ENCODE measurements at places on chromosomes 3 and 15.

GRCh38 chr15:83113881-83114674, 6.6 kb downstream of the TM6SF1 start:
- DNase-seq, result peak; percentile 22

GRCh38 chr3:179088306-179088705, 16.7 kb upstream of the ZMAT3 start:
- peak; percentile 13 for DNase-seq

DNA sequence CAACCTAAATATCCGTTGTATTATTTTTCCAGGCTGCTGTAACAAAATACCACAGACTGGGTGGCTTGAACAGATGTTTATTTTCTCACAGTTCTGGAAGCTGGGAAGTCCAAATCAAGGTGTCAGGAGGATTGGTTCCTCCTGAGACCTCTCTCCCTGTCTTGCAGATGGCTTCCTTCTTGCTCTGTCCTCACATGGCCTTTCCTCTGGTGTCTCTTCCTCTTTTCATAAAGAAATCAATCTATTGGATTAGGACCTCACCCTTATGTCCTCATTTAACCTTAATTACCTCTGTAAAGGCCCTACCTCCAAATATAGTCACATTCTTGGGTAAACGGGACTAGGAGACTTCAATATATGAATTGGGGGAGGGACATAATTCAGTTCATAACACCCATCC, 89.2 kb upstream of the PLCL2 start:
- peak; percentile 34 for DNase-seq

DNA sequence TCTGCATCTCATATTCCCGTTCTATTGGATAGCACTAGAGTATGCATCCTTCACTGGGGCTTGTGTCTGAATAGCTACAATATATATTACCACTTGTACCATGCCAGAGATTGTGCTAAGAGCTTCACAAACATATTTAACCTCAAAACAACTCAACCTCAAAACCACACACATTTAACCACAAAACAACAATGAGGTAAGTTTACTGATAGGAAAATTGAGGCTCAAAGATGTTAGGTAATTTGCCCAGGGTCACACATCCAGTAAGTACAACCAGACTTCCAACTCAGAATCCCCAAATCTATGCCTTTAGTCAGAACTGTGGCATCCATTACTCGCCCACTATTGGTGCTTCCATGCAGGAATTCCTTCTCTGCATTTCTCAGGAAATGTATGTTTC, 220.0 kb downstream of the FAM43A start:
- DNase-seq, result no peak

- DNase-seq, result no peak
Measured at GRCh38 chr15:92392462-92392861, 1.2 kb upstream of the ST8SIA2 start.

DNA sequence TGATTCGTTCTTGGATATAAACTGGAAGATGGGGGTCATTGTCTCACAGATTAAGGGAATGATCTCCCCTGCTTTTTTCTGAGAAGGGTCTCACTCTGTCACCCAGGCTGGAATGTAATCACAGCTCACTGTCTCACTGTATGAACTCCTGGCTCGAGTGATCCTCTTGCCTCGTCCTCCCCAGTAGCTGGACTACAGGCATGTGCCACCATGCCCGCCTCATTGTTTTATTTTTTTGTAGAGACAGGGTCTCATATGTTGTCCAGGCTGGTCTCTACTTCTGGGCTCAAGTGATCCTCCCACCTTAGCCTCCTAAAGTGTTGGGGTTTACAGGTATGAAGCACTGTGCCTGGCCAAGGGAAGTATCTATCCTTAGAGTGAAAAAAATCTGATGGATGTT, 5.4 kb downstream of the OXSR1 start:
- DNase-seq, result no peak

DNA sequence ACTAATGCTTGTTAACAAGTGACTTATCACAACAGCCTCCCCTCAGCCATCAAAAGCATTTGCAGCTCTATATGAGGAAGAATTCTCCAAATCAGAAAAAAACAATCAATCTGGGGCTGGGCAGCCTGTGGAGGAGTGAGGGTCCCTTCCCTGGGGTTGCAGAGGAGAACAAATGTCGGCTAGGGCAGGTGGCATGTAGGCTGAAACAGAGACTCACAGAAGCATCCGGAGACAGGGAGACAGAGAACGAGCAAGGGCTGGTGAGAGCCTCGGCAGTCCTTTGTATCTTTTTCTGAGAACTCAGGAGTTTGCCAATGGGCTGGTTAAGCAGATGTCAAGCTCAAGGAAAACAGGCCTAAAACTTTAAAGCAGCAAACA, 15.8 kb downstream of the ITGA11 start:
- no peak for DNase-seq

DNA sequence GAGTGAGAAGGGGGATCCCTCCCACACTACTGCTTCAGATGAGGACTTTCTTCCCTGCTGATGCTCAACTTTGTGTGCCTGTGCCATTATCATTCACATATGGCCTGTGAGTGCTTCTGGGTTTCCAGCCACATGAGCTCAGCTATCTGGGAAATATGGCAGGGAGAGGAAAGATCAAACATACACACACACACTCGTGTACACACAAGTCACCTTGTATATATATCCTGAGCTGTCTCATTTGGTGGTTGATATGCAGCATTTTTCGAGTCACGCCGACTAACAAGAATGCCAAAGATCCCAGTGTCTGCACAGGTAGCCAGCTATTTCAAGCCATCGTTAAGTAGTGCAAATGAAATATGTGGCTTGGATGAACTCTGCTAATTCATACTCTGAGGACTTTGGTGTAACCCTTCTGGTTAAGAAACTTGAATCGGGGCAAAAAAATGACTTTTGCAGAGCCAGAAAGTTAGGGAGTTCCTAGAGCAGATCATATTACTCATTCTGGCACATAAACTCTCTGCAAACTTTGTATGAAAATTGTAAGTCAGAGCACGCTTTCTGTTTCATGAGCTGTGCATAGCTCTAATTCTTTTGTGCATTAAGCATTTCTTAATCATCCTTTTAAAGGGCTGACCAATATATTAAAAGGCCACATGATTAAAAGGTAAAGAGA, 24.9 kb upstream of the WNT5A start:
- no peak for DNase-seq

DNA sequence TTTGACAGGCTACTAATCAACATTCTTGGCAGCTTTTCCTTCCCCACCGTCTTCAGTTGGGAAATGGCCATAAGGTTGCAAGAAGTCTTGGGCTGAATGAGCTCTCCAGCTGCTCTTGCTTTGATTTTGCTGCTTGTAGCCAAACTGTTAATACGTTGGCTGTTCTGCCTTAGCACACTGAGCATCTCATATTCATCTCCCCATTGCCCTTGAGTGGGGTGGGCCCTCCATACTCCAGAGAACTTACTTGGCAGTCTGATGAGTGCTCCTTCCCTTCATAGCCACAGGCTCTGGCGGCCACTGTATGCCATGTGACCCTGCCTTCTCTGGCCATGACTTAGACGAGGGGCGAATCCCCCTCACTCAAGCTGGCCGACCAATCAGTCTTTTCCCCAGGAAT, 25.8 kb upstream of the PAQR5 start:
- DNase-seq, result no peak

DNA sequence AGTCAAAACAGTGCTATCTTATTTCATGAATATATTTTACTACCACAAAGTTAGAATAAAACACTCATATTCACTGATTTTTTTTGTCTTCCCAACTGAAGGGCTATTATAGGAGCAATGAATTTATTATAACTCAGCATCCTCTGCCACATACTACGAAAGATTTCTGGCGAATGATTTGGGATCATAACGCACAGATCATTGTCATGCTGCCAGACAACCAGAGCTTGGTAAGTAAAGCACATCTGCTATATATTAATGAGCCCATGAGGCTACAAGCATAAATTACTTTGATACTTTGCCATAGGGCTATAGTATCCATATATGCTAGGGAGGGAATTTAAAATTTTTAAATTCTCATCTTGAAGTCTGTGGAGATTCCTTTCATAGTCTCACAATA, 95.9 kb downstream of the FEZF2 start:
- no peak for DNase-seq

DNA sequence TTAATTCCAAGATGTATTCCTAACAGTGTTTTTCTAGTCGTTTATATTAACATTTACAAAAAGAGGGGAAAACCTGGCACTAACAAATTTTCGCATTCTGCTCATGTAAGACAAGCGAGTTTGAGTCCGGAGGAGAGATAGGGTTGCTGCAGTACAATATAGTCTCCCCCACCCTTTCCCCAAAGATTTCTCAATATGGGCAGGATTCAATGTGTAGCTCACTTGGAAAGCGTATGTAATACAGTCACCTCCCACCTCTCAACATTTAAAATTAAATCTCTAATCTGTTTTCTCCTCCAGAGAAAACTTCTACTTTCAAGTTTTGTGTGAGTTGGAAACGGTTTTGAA, 57.9 kb downstream of the CMSS1 start:
- DNase-seq, result peak; percentile 46

Measured in suppressor macrophage treated with lipopolysaccharide for 1 hour (primary cell).